ENCODE measurements at places on chromosomes 7 and 10.

- no peak for DNase-seq
These were observed 257.9 kb downstream of the PTPRN2 start for GRCh38 chr7:158329686-158330085.

DNA sequence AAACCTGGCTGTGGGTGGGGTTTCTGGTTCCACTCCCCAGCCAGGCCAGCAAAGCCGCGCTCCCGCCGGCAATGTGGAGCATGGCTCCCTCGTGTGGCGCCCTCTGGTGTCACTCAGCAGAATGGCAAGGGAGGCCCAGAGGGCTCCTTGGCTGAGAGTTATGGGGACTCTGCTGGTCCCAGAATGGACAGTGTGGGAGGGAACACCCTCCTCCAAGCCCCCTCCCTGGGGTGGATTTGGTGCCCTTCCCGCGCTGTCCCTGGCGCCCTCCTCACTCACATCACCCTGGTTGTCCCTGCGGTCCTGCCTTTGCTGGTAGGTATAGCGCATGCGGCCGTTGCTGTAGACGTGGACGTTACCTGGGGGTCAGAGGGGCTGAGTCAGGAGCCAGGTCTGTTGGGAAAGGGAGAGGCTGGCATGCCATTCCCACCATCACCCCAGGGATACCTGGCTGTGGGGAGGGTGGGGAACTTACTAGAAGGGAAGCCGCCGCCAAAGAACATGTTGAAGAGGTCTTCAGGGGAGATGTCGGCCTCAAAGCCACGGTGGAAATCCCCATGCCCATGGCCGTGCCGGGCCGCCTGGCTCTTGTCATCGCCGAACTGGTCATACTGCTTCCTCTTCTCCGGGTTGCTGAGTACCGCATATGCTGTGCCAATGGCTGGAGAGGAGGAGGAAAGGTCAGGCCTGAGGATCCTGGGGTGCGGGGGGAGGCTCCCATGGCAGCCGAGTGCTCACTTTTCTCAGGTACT lies 14.0 kb downstream of the DNAJB12 start:
- no peak for DNase-seq

GRCh38 chr10:12416344-12417050 lies 67.2 kb downstream of the CAMK1D start:
- no peak for DNase-seq

DNA sequence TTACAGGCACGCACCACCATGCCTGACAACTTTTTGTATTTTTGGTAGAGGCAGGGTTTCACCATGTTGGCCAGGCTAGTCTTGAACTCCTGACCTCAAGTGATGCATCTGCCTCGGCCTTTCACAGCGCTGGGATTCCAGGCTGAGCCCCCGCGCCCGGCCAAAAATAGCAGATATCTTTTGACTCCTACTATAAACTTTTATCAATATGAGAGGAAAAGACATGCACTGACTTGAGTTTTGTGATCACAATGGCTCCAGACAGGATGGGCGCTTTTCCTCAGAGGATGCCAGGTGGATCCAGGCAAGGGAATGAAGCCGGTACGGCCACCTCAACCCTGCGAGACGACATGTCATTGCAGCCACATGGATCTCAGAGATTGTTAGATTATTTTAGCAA lies 123.9 kb downstream of the DNAJB6 start:
- no peak for DNase-seq

DNA sequence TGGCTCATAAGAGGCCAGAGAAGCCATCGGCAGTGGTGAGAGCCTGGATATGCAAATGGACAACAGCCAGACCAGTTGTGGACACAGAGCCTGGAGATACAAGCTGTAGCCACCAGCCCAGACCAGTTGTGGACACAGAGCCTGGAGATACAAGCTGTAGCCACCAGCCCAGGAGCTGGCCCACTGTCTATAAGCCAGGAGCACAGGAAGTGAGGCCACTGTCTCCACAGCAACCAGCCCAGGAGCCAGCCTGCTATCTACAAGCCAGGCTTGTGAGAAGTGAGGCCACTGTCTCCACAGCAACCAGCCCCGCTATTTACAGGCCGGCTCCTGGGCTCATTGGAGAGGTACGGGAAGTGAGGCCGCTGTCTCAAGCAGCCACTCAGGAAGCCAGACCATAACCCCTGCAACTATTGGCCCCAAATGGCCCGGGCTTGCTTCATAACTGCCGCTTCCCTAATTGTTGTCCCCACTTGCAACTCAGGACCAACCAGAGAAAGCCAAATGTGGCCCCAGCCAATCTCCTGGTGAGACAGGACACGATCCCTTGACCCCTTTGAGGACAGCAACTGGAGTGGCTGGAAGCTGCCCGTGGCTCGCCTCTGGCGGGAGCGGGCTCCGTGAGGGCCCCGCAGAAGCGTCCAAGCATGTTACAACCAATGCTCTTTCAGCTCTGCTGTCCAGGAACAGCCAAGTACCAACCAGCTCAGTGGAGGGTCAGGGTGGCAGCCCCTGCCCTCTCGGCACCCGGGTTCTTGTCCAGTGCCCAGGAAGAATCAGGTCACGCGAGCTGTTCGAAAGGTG lies 44.1 kb upstream of the CNPY1 start:
- DNase-seq: no peak

GRCh38 chr7:22208799-22209198 lies 148.2 kb downstream of the RAPGEF5 start:
- DNase-seq: no peak

- DNase-seq: no peak
These were observed 548.9 kb upstream of the STEAP1 start for GRCh38 chr7:89605362-89605761.

- no peak for DNase-seq
These were observed 431.7 kb upstream of the KLF6 start for GRCh38 chr10:4216726-4217125.

GRCh38 chr7:37198041-37198905 lies 250.4 kb downstream of the ELMO1 start:
- no peak for DNase-seq

DNA sequence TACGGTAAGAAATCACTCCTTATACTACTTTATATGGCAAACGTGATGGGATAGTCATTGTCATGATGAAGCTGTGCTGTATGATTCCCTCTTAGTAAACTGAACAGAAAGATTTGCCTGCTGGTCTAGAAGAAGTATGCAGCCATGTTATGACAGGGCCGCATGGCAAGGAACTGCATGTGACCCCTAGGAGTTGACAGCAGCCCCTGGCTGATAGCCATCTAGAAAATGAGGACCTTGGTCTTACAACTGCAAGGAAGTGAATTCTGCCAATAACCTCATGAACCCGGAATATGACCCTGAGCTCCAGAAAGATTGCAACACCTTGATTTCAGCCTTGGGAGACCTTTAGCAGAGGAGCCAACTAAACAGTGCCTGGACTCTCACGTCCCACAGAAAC lies 193.3 kb downstream of the SEMA3E start:
- DNase-seq: no peak

- DNase-seq: no peak
These were observed 80.6 kb upstream of the KLF6 start for GRCh38 chr10:3865565-3865964.

- DNase-seq: no peak
These were observed 29.7 kb downstream of the KLRG2 start for GRCh38 chr7:139453673-139454321.

- peak; percentile 93 for DNase-seq
These were observed 34.7 kb upstream of the KMT2E start for GRCh38 chr7:104979167-104979841.

DNA sequence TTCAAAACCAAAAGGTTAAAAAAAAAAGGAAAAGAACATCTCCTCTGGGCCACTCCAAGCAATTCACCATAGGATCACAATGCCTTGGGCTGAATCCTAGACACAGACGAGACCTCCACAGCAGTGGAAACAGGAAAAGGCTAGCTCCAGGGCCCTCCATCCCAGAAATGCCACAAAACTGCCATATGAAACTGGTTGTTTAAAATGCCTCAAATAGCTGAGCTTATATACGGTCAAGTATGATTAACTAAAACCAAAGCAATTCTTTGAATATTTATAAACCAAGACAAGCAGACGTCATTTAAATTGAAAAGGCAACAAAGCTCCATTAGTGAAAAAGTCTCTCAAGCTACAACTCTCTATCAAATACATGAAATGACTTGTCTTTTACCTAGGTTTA lies 63.1 kb downstream of the DOCK4 start:
- no peak for DNase-seq

DNA sequence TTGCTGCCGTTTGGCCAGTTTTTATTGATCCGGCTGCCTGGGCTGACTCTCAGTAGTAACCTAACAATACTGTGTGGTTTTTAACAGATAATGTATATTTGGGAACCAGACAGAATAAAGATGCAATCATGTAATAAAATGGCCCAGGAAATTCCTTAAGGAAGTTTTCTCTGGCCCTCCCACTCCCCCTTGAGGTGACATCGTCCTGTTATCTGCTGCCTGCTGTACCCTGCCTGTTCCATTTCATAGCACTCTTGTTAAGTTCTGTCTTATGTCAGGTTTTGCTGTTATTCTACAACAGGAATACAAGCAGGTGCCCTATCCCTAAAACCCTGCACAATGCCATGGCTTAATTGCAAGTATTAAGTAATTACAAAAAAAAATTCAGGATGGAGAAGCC lies 12.5 kb downstream of the ITGB8 start:
- no peak for DNase-seq

DNA sequence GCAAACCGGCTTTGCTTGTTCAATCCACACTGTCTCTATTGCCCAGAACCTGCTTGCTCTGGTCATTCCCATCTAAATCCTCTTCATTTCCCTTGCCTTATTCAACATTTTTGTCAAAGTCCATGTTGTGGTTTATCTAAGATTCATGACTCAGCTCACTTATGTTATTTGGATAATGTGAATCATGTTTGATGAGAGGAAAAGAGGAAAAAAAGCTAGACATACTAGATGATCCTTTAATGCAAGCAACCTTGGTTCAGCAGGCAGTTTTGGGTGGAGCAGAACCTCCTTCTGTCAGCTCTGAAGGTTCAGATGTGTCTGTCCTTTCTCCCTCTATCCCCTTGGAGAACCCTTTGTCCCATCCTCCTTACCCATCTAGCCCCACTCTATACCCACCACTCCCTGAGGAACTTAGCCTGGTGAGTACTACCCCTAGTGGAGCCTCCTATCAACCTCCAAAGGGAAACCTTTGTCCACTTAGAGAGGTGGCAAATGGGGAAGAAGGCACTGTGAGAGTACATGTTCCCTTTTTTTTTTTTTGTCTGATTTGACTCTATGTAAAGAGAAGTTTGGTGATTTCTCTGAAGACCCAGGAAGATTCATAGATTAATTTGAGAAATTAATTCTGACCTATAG lies 2.1 kb upstream of the SAMD9L start:
- no peak for DNase-seq

DNA sequence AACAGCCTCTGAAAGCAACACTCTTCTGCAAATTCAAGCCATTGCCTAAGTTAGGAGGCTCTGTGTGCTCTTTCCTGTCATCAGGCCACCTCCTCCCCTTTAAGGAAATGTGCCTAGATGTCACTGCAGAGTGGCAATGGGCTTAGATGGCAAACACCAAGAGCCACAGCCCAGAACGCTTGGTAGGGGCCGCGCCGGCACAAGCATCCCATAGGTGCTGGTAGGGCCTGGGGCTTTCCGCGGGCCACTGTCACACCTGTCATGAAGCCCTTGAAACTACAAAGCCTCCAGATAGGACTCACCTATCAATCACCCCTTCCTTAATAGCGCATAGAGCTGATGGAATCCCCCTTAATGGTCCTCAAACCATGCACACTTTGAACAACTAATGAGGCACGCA lies 299.9 kb downstream of the GRID1 start:
- no peak for DNase-seq

DNA sequence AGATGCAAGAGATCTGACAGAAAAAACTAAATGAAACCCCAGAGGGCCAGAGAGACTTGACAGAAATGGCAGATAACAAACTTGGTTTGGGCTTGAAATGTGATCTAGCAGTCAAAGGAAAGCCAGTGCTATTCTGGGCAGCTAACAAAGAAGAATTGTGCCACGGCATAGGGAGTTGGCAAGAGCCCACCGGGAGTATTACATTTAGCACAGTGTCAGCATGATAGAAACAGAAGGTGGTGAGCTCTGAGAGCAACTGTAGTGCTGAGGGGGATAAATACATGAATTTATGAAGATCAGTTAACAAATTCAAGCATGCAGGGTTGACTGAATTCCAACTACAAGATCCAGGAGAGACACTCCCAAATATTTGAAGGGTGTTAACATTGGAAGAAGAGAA lies 91.1 kb downstream of the AHCYL2 start:
- DNase-seq: no peak

- DNase-seq: no peak
These were observed 1.9 kb downstream of the BUB3 start for GRCh38 chr10:123156078-123156477.

GRCh38 chr7:115260381-115260780 lies 338.5 kb downstream of the MDFIC start:
- no peak for DNase-seq

DNA sequence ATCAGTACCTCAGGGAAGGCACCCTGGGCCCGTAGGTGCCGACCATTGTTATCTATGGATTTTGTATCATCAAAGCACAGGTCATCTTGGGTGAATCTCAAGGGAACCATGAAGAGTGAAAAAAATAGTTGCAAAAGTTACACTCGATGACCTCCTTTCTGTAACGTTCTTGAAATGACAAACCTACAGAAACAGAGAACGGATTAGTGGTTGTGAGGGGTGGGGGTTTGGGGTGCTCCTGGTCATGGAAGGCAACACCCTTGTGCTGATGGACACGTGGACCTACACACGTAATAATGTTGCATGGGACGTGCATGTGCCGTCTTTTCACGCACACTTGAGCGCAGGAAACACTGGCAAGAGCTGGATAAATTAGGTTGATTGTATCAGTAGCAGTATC lies 655.9 kb downstream of the SDK1 start:
- DNase-seq: no peak

DNA sequence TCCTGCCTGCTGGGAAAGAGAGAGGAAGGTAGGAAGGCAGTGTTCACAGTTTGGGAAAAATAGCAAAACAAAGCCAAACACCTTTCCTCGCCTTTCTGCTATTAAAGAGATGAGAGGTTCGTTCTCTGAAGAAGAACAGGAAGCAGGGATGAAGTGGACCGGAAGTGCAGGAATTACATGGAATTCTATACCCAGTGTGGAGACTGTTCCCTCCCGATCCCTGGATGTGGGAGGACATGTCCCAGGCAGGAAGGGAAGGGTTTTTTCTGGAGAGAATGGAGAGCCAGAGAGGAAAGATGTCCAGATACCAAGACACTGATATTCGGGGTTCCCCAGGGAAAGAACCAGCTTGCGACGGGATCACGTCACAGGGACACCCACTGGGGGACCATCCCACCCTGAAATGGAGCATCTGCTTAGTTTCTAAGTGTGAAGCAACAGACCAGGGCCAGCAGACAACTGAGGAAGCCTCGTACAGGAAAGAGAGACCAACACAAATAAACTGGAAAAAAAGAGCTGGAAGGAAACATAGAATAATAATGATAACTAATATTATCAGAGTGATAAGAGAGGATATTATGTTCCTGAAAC lies 187.6 kb downstream of the PRPF18 start:
- DNase-seq: no peak

GRCh38 chr7:108120933-108121332 lies 9.2 kb downstream of the LAMB4 start:
- DNase-seq: no peak

GRCh38 chr10:93074147-93074596 lies 479 bp downstream of the CYP26A1 start:
- no peak for DNase-seq

GRCh38 chr7:96710544-96710943 lies 898 bp upstream of the SEM1 start:
- DNase-seq: no peak
